ENCODE measurements at places on chromosomes 11 and 22.

DNA sequence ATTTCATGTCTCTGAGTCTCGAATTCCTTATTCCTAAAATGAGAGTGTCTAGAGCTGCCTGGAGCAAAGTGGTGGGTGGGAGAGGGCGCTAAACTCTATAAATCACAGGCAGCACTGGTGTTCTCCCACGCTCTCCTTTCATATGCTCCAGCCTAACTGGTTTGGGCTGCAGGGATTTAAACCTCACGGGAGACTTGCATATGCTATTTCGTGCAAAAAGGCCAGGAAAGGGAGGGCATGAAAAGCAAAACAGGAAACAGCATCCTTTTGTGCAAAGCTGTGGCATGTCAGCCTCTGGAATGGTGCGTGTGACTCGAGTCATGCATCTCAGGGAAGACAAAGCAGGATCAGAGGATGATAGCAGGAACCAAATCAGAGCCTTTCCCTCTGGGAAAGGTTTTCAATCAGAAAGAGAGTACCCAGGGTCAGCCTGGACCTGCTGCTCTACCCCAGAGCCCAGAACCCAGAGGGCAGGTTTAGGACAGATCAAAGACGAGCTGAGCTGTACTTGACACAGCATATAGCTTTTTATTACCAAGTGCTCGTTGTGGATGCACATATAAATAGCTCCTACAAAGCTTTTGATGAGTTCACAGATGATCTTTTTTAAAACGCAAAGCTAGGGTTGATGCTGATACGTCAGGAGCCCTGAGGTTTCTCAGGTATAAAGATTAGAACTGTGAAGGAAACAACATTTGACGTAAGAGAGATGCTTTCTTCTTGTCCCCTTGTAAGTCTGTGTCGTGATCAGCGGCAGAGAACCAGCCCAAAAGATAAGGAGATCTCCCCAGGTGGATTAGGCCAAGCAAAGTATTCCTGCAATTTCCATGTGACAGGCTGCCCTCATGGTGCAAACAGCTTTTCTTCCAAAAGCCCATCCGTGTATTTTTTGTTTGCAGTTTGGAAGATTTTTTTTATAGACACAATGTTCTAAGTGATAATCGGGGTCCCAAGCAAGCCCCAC is 46.2 kb upstream of the YWHAH start:
- no peak for DNase-seq

GRCh38 chr11:23490557-23491235 is 630.4 kb upstream of the CCDC179 start:
- no peak for DNase-seq

DNA sequence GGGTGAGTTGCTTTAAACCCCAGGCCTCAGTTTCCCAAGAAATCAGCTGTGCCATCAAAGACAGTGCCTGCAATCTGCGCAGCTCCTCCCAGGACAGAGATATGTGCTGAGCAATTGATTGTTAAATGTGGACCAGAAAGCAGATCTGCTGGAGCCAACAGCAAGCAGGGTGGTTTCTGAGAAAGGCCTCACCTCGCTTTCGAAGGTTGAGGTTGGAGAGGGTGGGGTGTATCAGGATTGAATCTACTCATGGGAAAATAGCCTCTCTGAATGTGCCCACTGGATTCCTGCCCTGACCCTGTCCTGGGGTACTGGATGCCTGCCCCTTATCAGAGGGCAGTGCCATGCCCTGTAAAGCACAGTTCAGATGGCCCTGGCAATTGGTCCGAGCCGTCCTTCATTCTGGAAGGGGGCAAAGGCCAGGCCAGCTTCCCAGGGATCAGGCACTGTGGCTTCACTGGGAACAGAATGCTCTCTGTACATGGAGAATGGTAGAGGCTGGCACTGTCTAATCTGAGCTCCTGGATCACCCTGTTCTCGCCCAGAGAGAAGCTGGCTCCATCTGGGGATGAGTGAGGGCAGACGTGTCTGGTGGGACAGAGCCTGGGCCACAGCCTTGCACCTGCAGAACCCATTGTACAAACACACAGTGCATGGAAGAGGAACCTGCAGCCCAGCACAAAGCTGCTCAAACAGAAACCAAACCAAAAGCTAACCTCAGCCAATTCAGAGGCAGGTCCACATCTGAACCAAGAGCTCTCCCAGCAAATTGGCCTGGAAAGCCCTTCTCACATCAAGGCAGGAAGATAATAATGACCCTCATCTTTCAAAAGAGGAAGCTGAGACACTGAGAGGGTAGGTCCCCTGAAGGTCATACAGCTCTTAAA is 15.2 kb downstream of the DHCR7 start:
- peak; percentile 63 for DNase-seq

- no peak for DNase-seq
Measured at GRCh38 chr22:39097098-39098020, at the start of gene APOBEC3H. TSS of gene APOBEC3H (plus strand) at chr22:39097244. CDS start at chr22:39100279, 3,035 bp downstream.

- DNase-seq = no peak
Measured at GRCh38 chr11:115780646-115781362, 276.6 kb upstream of the CADM1 start.

Data from hippocampal formation (tissue), 2 donors.